Pulmonary artery endothelial cell (primary cell): ENCODE measurements at places on chromosomes 7 and 10. TPM values are rescaled to one million over a fixed set of nuclear protein-coding genes. Genes with fewer than 3 reads are reported as not detected.

GPR15LG gene
- not detected in 2 replicates for total RNA-seq

CALHM1 gene
- not detected in 2 replicates for total RNA-seq

CYP26C1 gene
- total RNA-seq = 0.33 and 0.56 TPM in 2 replicates

PGAM1 gene
- 334 and 374 TPM in 2 replicates for total RNA-seq

LIPK gene
- not detected in 2 replicates for total RNA-seq

TSPAN33 gene
- total RNA-seq = 0.07 and 0.28 TPM in 2 replicates

HOXA13 gene
- not detected in 2 replicates for total RNA-seq

PNLIPRP2 gene
- total RNA-seq = not detected in 2 replicates

PPP1R9A gene
- 4.1 and 9.3 TPM in 2 replicates for total RNA-seq

UTF1 gene
- not detected in 2 replicates for total RNA-seq

LRCH4 gene
- total RNA-seq = 7.3 and 9.6 TPM in 2 replicates

AKR1C8 gene
- total RNA-seq = not detected in 2 replicates

TSPAN15 gene
- total RNA-seq = 21.0 and 129 TPM in 2 replicates

RELN gene
- total RNA-seq = 1.0 and 7.9 TPM in 2 replicates

IDI2 gene
- not detected in 2 replicates for total RNA-seq

ADAP1 gene
- 0.79 and 1.8 TPM in 2 replicates for total RNA-seq

CYP3A4 gene
- not detected in 2 replicates for total RNA-seq

MEIG1 gene
- 0.32 TPM in 1 of 2 replicates, not detected in the other for total RNA-seq

MEST gene
- total RNA-seq = 5.3 and 8.4 TPM in 2 replicates

NEUROG3 gene
- not detected in 2 replicates for total RNA-seq

MYH16 gene
- total RNA-seq = 0.21 and 0.53 TPM in 2 replicates

HOXA5 gene
- total RNA-seq = 5.9 and 13.1 TPM in 2 replicates

ITPRID1 gene
- total RNA-seq = not detected in 2 replicates

SFTPA1 gene
- total RNA-seq = not detected in 2 replicates

HOXA2 gene
- total RNA-seq = 0.59 and 1.0 TPM in 2 replicates

CPXM2 gene
- total RNA-seq = 4.9 and 9.2 TPM in 2 replicates

MGMT gene
- 4.6 and 9.9 TPM in 2 replicates for total RNA-seq

GNAT3 gene
- not detected in 2 replicates for total RNA-seq

EPO gene
- not detected in 2 replicates for total RNA-seq

FAM237B gene
- not detected in 2 replicates for total RNA-seq

ZNF853 gene
- 0.39 and 0.79 TPM in 2 replicates for total RNA-seq

PIK3CG gene
- total RNA-seq = 11.6 and 12.2 TPM in 2 replicates

CLCN1 gene
- not detected in 2 replicates for total RNA-seq

SMKR1 gene
- 0.40 and 0.63 TPM in 2 replicates for total RNA-seq

MBL2 gene
- not detected in 2 replicates for total RNA-seq

ATRNL1 gene
- total RNA-seq = 0.07 and 0.53 TPM in 2 replicates

LRRC18 gene
- total RNA-seq = not detected in 2 replicates

THSD7A gene
- 18.8 and 30.5 TPM in 2 replicates for total RNA-seq

PON3 gene
- total RNA-seq = 0.04 and 0.20 TPM in 2 replicates
